Dermis microvascular lymphatic vessel endothelial cell (primary cell): ENCODE measurements at places on chromosomes 6 and 20. TPM values are rescaled to one million over a fixed set of nuclear protein-coding genes. Genes with fewer than 3 reads are reported as not detected.

NMBR gene
- total RNA-seq, result not detected in 2 replicates

PROCR gene
- total RNA-seq, result 83.1 and 217 TPM in 2 replicates

TXLNB gene
- total RNA-seq, result 0.51 TPM in 2 replicates

PRRT1 gene
- total RNA-seq, result under 0.01 TPM in 2 replicates

RSPO4 gene
- total RNA-seq, result not detected in 2 replicates

POLR3F gene
- total RNA-seq, result 12.5 and 15.7 TPM in 2 replicates

TINAG gene
- total RNA-seq, result not detected in 2 replicates

GTSF1L gene
- total RNA-seq, result not detected in 2 replicates

NRN1 gene
- 28.1 and 34.0 TPM in 2 replicates for total RNA-seq

PRICKLE4 gene
- total RNA-seq, result 6.4 and 9.5 TPM in 2 replicates
